Germinal center (tissue), 1 donor: ENCODE measurements at places on chromosomes 3 and 15.

GRCh38 chr15:98853161-98853560, 154.4 kb downstream of the PGPEP1L start:
- DNase-seq: peak; percentile 70

DNA sequence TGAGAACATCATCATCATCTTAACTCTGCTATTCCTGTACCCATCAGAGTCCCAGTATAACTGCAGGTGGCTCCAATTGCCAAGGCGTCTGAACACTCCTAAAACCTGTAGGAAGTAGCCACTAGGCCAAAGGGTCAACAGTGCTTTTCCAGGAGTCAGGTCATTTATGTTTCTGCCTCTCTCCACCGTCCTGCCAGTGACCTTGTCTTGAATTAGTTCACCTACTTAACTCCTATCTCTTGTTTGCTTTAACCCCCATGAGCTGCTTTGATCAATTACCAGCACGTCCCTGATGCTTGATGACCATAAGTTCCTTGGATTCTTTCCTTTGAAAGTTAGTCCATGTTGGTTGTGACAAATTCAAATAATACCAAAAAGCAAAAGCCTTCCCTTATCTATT, 169.8 kb upstream of the ANKRD28 start:
- no peak for DNase-seq

DNA sequence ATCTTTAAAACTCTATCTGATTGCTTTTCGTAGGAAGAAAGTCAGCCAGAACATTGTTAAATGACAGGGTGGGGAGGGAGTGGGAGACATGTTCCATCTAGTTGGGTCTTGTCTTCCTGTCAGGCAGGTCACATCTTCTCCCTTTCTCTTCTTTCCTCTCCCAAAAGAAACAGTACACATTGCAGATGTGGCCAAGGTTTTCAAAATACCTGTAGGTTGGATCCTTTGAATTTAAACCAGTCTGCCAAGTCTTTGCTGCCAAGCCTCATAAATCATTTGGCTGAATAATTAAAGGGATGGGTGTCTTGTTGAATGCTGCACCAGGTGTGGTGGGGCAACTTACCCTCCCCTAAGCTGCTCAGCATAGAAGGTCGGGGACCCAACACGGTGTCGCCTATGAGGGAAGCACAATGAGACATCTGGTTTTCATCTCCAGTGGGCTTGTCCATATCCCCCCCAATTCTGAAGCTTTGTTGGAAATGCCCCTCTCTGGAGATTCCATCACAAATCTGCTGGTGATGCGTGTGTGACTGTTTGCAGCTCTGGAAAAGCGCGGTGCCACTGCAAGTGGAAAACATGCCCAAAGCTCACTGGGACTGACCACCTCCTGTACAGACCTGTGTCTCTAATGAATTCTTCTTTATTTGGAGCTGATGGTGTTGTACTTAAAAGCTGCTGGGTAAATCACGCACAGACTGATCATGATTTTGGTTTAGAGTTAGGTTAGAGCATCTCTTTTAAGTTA, 112.6 kb downstream of the FILIP1L start:
- DNase-seq: no peak

GRCh38 chr15:25862472-25863110, 536 bp downstream of the ATP10A start:
- no peak for DNase-seq

DNA sequence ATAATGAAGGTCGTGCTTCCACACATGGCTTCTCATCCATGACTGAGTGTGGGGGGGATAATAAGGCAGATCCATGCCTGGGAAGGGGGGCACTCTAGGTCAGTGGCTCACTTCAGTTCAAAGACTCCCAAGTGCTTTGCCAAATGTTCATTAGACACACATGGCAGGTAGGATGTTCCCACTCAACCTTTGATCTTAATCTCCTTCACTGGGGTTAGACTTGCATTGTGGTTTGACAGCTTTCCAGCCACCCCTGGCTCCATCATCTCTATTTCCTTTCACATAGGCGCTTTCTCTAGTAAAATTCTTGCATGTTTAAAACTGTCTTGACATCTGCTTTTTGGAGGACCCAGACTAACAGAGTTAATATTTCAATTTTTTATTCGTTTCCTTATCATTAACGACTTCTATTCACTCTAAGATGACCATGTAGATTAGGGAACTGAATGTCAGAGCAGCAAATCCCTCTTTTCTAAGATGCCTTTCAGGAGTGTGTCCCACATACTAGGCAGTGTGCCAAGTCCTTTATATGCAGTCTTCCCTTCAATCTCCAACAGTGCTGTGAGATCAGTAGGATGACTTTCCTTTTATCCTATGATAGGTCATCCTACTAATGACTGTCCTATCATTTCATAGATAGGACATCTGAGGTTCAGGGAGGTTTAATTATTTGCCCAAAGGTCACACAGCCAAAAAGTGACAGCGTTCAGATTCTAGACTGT, 57.9 kb downstream of the BTD start:
- no peak for DNase-seq
